Erythroblast (primary cell): ENCODE measurements at places on chromosomes 4 and X.
A peak's percentile ranks its signal among the peaks of the same experiment; 100 is the strongest.

- no peak for DNase-seq
Observed at GRCh38 chr4:134627366-134627765, 425.8 kb upstream of the PABPC4L start.

DNA sequence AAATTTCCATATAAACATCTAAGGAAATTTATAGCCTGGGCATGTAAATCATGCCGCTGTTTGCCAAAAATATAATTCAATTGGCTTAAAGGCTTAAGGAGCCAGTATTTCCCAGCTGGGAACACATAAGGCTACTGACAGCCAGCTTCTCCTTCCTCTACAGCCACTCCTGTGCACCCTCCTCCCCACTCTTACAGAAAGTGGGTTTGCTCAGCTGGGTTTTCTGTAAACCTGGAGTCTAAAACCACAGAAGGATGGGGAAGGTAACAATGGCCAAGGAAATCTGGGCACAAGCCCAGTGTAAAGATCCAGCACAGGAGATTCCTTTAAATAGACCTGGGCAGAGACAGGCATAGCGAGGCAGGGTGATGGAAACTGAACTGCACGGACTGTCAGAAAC lies 18.5 kb downstream of the ACSL1 start:
- DNase-seq = no peak

DNA sequence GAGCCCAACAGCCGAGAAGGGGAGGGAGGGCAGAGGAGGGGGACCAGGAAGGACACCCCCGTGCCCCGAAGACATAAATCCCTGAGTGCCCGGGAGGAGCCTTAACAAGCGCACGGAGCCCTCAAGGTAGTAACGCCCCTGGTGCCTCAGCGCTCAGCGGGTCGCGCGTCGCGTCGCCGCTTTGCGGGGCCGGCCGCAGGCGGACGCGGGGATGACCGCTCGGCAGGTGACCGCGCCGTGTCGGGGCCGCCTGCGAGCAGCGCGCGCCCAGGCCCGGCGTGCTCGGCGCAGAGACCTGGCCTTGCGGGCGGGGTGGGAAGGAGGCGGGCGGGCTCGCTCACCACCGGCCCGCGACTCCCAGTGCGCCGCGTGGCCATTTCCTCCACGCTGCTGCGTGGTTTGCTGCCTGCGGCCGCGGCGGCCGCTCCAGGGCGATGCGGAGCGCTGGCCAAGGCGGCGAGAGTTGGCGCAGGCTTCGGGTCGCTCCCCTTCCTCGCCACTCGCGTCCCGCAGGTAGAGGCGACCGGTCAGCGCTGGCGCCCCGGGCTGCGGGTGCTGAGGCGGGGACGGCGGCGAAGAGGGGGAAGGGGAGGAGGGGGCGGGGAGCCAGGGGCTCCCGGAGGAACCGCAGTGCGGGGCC lies 632 bp downstream of the CCSER1 start:
- peak; percentile 28 for DNase-seq

GRCh38 chr4:73208376-73208775 lies 50.2 kb downstream of the ANKRD17 start:
- DNase-seq = no peak

DNA sequence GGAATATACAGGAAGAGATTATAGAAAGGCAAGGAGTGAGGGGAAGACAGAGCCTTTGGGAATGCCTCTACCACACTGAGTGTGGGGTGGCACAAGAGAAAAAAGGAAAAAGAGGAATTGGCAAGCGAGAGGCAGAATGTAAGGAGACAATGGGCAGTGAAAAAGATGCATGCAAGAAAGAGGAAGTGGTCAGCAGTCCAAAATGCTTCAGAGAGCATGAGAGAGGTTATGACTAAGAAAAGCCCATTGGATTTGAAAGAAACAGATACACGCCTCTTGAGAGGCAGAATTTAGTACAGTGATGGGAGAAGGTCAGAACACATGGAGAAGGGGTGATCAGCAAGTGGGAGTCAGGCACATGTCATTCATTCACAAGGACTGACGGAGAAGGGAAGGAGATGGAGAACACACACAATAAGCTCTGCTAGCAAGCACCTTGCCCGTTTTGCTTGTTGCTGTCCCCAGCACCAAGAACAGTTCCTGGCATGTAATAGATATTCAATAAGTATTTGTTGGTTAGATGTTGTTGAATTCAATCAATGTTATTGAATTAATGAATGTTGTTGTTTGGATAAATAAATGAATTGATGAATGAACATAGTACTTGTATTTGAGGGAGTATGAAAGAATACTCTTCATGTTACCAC lies 6.3 kb downstream of the DCHS2 start:
- DNase-seq = no peak

- DNase-seq = no peak
Observed at GRCh38 chrX:11589641-11590040, 76.1 kb downstream of the ARHGAP6 start.

DNA sequence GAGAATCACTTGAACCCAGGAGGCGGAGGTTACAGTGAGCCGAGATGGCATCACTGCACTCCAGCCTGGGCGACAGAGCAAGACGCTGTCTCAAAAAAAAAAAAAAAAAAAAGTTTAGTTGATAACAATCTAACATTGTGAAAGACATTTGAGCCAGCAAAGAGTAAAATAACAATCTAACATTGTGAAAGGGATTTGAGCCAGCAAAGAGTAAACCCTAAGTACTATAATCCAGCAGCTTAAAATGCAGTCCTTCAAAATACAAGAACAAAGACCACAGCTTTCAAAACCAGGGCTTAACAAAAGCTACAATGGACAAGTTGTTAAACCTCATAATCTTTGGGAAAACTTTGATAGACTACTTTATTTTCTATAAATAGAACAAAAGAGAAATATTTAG lies 16.9 kb downstream of the MFAP3L start:
- DNase-seq = peak; percentile 16

DNA sequence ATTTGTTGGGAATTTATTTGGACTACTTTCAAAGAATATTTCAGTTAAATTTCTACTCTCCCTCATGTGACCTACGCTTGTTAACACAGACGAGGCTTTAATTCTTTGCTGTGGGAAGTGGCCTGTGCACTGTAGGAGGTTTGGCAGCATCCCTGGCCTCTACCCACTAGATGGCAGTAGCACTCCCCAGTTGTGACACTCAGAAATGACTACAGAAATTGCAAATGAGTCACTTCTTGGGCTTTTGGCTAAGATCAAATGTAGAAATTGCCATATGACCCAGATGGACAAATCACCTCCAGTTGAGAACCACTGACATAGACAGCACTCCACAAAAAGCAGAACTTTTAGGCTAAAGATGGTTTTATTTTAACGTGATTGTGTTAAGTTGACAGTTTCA lies 22.1 kb downstream of the PIR start:
- DNase-seq = peak; percentile 66

DNA sequence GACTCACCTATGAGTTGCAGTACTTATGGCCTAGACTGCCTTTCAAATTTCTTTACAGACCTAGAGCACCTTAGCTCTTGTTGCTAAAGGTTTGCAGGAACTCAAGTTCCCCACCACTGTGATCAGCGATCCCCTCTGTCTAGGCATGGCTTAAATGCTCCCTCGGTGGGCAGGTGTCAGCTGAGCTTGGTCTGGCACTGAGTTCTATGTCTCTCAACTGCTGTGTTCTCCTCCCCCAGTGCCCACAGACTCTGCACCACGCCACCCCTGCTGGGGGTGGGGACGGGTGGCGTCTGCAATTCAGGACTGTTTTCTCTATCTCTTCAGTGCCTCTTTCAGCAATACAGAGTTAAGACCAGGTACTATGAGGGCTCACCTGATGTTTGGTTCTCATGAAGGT lies 30.5 kb downstream of the TMEM271 start:
- no peak for DNase-seq

DNA sequence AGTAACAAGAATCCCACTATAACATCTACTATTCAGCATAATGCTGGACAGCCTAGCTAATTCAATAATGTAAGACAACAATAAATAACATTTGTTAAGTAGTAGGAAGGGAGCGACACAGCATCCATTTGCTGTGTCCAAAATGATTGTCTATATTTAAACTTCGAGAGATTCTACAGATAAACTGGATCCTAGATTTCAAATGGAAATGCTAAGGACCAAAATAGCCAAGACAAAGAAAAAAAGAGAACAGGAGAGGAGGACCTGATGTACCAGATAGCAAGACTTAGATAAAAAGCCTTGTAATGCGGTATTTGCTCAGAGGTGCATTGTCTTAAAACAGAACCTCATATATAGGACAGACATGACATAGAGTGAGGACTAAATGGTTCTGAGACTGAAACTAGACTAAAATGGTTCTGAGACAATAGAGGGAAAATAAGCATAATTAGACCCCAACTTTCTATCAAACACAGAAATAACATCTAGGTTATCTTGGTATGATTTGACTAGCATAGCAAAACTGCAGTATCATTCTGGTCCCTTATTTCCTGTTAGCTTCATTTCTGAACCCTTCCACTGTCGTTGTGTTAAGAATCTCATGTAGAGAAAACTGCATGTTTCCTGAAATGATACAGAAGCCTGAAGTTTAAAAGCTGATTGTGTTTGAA lies 3.8 kb downstream of the HPGDS start:
- peak; percentile 13 for DNase-seq

- DNase-seq = no peak
Observed at GRCh38 chr4:123580981-123581664, 184.5 kb downstream of the SPRY1 start.

- DNase-seq = no peak
Observed at GRCh38 chr4:71470524-71470923, 131.7 kb downstream of the SLC4A4 start.

DNA sequence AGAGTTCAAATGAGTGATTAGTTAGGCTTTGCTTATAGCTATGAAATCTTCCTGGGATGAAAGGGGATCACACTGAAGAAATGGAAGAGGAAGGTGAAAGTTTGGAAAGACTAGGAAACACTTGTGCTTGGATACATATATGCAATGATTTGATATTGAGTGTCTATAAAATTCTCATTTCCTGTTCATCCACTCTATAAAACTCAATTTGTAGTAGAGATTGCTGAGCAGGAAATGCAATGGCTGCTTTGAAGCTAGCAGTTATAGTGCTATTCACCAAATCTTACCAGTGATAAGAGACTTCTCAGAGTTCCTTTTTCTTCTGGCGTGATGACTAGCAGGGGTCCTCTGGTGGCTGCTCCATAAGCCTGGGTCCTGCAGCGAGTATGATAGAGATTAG lies 128.1 kb upstream of the HPF1 start:
- DNase-seq = no peak

DNA sequence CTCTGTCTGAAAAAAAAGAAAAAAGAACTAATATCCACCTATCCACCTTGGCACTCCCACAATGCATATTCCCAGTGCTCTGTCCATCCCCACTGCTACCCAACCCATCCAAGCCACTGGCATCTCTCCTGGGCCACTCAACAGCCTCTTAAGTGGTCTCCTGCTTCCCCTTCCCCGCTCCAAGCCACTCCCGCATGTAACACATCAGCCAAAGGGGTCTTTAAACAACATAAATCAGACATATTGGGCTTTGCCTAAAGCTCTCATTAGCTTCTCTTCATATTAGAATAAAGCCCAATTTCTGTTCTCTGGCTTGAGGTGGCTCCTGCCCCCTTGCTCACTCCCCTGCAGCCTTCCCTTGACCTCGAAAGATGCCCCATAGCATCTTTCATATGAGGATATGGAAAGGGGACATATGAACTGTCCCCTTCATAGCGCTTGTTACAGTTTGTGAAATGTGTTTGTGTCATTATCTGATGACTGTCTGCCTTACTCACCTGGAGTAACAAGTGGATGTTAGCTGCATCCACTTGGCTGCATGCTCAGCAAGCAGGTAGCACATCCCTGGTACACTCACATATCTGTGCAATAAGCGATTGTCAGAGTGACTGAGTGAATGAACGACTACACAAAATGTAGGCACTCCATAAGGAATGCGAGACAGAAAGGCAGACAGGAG lies 3.1 kb downstream of the BLOC1S4 start:
- no peak for DNase-seq

DNA sequence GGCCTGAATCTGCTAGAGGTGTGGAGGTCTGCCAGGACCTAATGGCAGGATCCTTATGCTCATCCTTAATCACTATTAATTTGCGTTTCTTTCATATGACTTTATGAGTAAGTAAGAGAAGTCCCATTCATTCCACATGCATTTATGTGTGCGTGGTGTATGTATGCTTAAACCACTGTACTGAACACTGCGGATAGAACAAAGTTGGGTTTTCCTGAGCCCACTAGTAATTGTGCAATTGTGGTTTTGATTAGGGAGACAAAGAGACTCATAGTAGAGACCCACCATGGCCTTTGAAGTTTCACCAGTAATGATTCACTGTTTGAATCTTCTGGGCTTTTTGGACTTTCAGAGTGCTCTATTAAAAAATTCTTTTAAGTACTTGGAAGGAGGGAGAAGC lies 498.5 kb upstream of the DIPK2B start:
- DNase-seq = no peak
